CD4-positive, alpha-beta T cell treated with Interleukin-6 for 4 hours (primary cell): ENCODE measurements at places on chromosomes 16 and 17.

- DNase-seq = no peak
Measured at GRCh38 chr17:28252436-28252835, 66.6 kb upstream of the TMEM97 start.

DNA sequence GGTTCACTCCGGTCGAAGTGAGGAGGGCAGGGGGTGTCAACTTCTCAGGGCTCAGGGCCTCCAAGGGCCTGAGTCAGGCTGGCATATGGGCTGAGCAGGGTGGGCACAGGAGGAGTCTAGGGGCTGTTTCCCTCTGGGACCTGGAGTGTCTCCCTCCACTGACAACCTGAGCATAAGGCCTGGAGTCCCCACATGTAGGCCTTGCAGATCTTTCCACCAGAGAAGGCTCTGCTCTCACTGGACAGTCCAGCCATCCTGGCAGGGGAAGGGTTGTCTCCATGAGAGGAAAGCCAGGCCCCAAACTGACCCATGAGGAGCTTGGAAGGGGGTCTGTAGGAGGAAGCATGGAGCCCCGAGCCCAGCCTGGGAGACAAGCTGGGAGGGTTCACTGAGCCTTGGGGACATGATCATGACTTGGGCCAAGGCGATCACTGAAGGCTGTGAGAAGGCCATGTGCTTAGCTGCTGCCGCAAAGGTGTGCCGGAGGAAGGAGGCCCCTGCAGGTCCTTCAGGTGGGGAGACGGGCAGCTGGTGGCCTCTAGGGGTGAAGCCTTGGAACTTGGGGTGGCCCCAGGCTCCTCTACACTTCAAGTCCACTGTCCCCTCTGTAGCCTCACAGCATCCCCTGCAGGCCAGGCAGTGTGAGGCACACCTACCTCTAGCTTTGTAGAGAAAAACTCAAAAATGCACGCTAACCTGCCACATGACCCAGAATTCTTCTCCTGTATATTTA, 9.9 kb downstream of the CMTM2 start:
- DNase-seq = peak; percentile 73

GRCh38 chr17:44972953-44973352, 4.8 kb upstream of the C1QL1 start:
- no peak for DNase-seq

DNA sequence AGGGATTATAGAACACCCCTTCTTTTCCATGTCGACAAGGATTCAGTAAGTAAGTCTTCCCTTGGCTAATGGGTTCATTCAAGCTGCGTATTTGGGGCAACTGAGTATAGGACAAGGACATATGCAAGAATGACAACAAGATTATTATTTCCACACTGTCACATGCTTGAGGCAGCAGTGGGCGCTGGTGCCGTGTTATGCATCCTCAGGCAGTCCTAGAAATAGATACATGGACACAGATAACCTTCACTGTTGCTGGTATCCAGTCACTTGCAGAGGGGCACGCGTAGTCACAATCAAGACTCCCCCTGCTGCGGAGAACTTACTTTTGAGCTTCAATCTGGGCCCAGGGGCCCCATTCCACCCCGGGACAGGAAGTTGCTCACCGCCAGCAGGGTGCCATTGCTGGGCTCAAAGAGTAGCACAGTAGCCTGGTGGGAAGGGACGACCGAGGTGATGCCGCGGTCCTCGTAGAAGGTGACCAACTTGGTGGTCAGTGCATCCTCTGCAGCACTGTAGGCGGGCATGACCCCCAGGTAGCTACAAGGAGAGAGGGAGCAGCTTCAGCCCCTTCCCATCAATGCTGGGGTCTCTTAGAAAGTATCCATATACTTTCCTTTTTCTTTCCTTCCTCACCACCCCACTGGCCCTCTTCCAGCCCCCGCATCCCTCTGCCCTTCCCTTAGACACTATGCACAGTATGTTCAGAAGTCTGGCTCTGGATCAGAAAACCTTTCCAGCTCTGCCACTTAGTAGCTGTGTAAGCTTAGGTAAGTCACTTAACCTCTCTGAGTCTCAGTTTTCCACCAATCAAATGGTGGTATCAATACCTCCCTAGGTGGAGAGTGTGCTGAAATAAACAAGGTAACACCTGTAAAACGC, 804 bp downstream of the CRYM start:
- DNase-seq = no peak

DNA sequence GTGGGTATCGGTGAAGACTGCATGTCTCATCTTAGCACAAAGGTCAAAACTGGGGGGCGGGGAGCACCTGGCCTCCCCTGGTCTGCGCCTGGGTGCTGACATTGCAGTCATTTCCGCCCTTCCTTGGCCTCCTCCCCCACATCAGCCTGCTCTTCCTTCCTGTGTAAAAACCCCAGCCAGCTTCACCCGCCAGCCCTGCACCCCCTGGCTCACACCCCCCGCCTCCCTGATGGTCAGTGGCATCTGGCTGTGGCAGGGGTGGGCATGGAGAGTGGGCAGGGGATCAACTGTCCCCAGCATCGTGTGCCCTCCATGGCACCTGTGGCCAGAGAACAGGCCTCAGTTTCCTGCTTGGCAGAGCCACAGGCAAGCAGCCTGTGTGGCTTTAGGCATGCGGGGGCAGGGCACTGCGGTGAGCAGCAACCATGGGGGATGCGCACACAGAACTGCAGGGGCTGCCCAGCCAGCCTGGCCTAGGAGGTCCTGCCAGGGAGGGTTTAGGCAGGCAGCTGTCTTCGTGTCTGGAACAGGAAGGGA, 26.5 kb upstream of the LASP1NB start:
- peak; percentile 94 for DNase-seq

DNA sequence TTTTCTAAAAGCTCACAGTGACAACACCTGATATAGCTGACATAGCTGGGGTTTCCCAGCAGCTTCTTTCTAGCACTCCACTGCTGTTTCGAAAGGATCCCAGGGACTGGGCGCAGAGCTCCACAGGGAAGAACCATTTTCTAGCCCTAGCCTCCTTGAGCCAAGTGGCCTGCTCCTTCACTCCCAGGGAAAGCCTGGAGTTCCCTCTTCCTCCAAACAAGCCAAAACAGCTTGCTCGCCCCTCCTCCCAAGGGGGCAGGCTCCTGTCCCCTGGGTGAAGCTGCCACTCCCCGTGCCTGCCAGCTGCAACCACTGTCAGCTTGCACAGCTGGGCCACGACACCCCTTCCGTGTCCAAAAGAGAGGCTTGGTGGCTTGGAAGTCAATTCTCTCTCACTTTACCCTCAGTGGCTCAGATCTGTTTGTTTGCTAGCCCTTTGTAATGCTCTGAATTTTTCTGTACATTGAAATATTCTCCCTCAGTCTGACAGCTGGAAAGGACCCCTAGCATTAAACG, 59.8 kb downstream of the CYTH1 start:
- DNase-seq = peak; percentile 36

DNA sequence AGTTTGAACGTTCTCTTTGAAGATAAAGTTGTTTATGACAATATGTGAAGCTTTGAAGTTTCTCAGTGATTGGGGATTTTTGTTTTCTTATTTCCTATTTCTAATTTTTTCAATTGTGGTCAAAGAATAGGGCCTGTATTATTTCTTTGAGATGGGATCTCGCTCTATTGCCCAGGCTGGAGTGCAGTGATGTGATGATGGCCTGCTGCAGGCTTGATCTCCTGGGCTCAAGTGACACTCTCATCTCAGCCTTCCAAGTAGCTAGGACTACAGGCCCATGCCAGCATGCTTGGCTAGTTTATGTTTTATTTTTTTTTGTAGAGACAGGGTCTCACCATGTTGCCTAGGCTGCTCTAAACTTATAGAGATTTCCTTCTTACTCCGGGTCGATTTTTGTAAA, 11.7 kb upstream of the ANKRD40CL start:
- DNase-seq = no peak

DNA sequence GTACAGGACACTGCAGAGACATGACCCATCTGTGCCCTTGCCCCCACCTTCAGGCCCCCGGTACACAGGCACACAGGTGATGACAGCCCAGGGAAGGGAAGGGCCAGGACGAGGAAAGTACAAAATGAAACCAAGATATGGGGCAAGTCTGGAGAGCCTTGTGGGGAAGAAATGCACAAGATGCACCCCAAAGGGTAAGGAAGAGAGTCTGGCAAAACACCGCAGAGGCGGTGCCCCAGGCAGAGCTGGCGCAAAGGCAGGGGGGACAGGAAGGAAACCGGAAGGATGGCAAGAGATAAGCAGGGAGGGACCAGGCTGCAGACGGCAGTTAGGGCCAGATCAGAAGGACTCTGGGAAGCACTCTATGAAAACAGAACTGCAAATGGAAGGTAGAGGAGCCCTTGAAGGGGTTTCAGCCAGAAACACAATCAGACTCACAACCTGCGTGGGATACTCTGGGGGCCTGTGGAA, 81.4 kb downstream of the SLC39A11 start:
- peak; percentile 4 for DNase-seq

DNA sequence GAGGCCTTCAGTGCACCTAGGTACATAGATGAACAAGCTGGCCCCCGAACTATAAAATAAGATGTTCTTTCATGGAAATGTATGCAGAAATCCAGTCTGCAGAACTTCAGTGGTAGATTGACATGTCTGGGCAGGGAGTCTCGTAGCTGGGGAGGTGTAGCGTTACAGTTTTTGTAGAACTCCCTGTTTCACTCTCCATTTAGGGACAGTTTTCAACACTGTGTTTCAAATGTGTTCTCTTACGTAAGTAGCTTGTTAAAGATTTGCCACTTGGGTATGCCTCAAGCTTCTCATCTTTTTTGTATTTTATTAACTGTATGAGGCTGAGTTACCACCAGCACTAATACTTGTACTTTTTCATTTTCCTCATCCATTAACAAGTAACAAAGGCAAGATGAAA, 46.6 kb downstream of the PLD6 start:
- DNase-seq = no peak

- no peak for DNase-seq
Measured at GRCh38 chr17:8712698-8713097, 31.9 kb downstream of the CCDC42 start.
